Tibial artery (tissue), 4 donors: ENCODE measurements at places on chromosomes 4 and X.

- H3K4me3 ChIP-seq, result no peak overlapping the region
- no peaks in the 10 kb centered on the region for H3K27me3 ChIP-seq
- H3K27ac ChIP-seq, result no peak overlapping the region
- no peaks in the 10 kb centered on the region for H3K36me3 ChIP-seq
- no peak for DNase-seq
These were observed 196.5 kb downstream of the STK32B start for GRCh38 chr4:5247735-5248134.

DNA sequence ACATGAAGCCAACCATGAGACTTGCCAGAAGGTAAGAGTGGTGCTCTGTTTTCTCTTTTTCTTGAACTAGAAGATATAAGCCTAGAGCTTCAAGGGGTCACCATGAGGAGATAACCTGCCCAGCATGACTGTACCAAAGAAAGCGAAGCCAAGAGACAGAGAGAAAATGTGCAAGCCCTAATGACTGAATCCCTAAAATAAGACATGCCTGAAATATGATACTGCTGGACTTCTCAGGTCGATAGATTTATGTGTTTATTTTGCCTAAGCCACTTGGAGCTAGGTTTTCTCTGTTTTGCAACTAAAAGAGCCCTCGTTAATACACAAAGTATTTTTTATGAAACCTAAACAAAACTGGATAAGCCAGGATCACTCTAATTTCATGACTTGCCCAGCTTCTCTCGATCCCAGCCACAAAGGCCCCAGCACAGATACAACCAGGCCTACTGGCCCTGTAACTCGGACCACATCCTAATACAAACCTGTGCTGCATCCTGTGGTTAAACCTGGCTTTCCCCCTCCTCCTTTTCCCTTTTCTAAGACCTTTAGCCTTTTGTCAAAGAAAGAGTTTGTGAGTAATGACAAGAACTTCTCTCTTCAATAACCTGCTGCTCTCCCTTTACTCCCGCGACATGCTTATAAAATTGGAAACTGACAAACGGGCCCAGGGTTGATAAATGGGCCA lies 185.8 kb downstream of the APBB2 start:
- peaks cover 16% of the 10 kb centered on the region for H3K36me3 ChIP-seq
- H3K4me1 ChIP-seq, result no peaks in the 10 kb centered on the region
- H3K27me3 ChIP-seq, result no peaks in the 10 kb centered on the region
- H3K4me3 ChIP-seq, result no peak overlapping the region
- no peak for DNase-seq

DNA sequence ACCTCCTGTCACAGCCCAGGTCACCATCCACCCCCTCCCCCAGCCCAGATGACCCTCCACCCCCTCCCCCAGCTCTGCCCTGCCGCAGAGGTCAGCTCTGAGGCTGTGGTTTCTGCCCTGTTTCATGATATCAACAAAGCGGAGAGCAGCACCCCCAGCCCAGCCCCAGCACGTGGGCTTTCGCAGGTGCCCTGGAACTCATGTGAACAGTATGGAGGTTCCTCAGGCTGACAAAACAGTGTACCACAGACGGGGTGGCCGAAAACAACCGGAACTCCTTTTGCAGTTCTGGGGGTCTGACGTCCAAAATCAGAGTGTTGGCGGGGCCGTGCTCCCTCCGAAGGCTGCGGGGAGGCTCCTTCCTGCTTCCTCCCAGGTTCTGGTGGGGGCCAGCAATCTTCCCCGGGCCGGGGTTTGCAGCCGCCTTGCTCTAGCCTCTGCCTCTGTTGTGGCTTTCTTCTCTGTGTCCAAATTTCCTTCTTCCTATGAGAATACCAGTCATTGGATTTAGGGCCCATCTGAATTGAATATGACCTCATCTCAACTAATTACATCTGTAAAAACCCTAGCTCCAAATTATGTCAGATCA lies 7.9 kb upstream of the PSAPL1 start:
- no peaks in the 10 kb centered on the region for H3K36me3 ChIP-seq
- no peaks in the 10 kb centered on the region for H3K27me3 ChIP-seq
- H3K4me1 ChIP-seq, result no peaks in the 10 kb centered on the region
- no peak overlapping the region for H3K4me3 ChIP-seq

DNA sequence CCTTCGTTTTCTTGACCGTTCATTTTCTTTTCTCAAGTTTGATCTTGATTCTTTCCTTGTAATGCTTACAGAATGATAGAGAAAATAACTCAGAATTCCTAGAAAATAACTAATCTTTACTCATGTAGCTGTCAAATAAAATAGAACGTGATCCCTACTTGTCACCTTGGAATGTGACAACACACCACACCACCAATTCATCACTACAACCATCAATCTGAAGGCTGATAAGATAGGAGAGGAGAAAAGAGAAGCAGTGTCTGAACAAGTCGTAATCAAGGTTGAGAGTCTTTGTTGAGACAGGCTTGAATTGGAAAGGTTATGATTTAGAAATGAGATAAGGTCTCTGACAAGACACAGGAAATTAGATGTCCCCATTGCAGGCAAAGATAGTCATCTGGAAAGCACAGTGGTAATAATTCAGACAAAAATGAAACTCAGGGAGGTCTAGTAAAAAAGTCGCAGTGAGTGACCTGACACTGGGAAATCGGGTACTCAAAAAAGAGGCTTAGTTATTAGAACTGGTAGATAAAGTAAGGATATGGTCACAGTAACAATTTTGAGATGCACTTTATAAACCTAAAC lies 456.2 kb downstream of the FAT4 start:
- no peak overlapping the region for H3K4me3 ChIP-seq
- no peaks in the 10 kb centered on the region for H3K4me1 ChIP-seq
- no peak for DNase-seq

DNA sequence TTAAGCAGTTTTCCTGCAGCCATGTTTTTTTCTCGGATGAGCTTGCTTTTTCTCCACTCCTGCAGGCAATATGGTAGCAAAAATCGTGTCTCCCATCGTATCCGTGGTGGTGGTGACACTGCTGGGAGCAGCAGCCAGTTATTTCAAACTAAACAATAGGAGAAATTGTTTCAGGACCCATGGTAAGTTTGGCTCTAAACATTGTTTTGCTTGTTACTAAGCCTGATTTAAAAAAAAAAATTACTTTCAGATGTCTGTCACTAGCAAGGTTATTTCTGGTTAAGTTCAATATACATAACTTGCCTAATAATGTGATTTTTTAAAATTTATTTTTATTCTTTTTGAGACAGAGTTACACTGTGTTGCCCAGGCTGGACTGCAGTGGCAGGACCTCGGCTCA lies 17.5 kb upstream of the GYG2 start:
- no peaks in the 10 kb centered on the region for H3K36me3 ChIP-seq
- no peak overlapping the region for H3K4me3 ChIP-seq
